Neural crest cell (in vitro differentiated cells): ENCODE measurements at places on chromosomes 11 and 22.
A peak's percentile ranks its signal among the peaks of the same experiment; 100 is the strongest.

DNA sequence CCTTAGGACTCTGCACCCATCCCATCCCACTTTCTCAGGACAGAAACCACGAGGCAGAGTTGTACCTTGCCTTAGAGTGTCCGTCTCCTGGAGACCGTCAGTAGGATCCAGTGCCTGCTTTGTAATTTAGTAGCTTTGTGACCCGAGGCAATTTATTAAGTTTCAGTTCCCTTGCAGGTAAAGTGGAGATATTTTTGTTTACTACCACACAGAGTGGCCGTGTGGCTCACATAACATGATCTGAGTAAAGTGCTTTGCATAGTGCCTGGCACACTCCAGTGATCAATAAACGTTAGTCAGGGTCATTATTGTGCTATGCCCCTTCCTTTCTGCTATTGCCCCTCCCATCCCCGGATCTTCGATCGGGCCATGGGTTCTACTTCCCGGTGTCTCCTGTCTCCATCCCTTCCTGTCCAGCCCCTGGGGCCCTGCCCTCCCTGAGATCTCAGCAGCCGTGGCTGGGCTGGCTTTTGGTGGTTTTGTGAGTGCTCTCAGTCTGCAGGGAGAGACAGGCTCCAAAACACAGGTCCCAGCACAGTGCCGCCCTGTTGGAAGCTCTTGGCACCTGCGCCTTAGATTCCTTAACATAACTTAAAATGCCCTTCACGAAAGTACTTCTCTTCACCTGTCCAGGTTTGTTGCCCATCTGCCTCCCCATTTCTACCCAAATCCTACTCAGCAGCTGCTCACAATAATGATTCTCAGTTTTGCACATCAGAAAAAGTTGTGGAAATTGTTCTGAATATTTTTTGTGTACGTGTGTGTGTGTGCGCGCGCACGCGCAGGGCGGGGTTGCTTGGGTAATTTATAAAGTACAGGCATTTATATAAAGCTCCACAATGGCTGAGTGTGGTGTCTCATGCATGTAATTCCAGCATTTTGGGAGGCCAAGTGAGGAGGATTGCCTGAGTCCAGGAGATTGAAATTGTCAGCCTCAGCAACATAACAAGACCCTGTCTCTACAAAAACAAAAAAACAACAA is 753.7 kb downstream of the NTM start:
- no peak for DNase-seq

- no peak for DNase-seq
Measured at GRCh38 chr11:44578279-44578678, 12.8 kb downstream of the CD82 start.

- DNase-seq = no peak
Measured at GRCh38 chr22:32850591-32851517, 49.3 kb downstream of the TIMP3 start.

DNA sequence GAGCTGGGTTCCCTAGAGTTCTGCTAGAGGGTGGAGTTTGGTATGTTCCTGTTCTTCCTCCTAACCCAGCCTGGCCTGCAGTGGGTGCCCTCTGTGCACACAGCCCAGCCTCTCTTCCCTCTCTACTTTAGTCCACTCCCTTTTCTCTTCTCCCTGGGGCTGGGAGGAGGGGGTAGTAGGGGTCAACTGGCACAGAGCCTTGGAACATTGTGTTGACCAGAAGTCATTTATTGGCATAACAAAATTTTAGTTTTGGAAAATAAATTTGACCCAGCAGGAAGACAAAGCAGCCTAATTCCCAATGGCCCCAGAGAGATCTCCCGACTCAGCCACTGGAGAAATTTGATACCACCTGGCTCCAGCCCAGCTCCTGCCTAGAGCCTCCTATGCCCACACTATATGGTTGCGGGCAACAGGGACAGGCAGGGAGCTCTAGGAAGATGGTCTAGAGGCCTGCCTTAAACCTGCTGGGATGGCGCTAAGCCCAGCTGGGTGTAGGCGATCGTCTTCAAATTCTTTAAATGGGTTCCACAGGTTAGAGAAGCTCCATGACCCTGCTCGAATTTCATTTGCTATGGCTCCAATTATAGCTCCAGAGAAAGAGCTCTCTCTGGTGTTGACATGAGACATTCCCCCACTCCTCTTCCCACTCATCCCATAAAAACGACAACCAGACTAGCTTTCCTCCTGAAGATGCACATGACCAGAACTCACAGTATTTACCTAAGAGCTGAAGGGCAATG is 9.9 kb downstream of the PCSK7 start:
- DNase-seq = no peak

GRCh38 chr11:6646918-6647679 is 8.5 kb downstream of the DCHS1 start:
- no peak for DNase-seq

GRCh38 chr22:49205483-49205800 is 622.2 kb downstream of the BRD1 start:
- DNase-seq = no peak

GRCh38 chr11:65849366-65849765 is 8.6 kb downstream of the CFL1 start:
- no peak for DNase-seq

DNA sequence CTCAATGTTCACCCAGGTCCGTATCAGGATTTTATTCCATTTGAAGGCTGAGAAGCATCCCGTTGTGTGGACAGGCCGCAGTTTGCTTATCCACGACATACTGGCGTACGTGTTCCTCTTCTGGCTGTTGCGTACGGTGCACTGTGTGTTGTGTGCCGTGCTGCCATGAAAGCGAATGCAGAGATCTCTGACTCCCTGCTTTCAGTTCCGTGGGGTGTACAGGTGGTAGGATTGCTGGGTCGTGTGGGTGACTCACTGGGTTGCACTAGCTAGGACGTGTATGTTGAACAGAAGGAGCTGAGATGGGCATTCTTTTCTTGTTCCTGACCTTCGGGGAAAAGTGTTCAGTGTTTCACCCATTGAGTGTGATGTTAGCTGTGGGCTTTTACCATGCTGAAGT is 10.3 kb downstream of the SELENOO start:
- DNase-seq = no peak

- DNase-seq = no peak
Measured at GRCh38 chr11:79414644-79415317, 26.0 kb downstream of the TENM4 start.

GRCh38 chr11:15843309-15843872 is 513.0 kb downstream of the SOX6 start:
- DNase-seq = peak; percentile 28

GRCh38 chr11:119599864-119600541 is 129.0 kb downstream of the NECTIN1 start:
- no peak for DNase-seq

DNA sequence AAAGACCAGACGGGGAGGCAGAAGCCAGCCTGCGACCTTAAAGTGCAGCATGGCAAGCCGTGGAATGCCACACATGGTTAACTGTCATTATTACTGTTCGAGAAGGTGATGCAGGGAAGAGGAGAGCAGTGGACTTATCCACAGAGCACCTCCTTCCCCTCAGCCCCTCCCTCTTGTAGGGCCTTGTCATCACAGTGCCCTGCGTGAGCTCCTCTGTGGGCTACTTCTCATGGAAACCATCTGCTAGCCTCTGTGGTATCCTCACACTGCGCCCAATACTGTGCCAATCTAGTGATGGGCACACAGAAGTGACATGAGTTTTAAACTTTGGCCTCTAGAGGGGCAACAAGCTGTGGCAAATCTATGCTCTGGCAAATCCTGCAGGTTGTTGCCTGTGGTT is 18.2 kb upstream of the CCDC134 start:
- DNase-seq = no peak

DNA sequence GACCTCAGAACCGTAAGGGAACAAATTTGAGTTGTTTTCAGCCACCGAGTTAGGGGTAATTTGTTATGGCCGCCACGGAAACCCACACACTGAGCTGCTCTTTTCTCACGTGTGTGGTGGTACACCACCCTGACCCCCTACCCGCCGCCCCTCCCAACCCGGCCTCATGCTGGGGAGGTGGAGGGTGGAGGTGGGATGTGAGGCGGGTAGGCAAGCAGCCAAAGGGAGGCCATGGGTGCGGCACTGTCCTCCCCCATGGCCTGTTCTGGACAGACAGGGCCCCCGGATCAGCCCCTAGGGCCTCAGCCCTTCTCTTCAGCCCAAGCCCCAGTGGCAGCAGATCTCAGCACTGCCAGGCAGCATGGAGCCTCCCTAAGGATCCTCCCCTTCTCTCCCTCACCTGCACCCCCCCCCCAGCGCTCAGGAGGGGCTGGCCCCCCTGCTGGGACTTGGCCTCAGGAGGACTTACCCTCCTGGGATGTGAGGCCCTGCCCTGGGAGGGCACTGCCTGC is 7.9 kb downstream of the PRR5 start:
- no peak for DNase-seq

DNA sequence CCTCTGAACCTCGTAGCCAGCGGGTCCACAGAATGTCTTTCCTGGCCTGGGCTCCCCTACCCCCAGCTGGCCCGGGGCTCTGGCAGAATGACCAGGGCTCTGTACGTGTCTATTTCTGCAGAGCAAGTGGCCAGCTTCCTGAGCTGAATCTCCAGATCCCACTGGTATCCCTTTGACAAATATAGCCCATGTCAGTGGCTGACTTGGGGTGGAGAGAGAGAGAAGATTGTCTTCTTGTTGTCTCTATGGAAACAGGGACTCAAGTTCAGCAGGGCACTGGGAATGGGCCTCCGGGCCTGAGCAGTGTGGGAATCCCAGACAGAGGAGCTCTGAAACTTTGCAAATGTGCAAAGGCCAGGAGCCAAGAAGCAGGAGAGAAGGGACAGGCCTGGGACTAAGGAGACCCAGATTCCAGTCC is 33.9 kb downstream of the ANO1 start:
- DNase-seq = peak; percentile 17

- DNase-seq = no peak
Measured at GRCh38 chr11:95571718-95572260, 217.8 kb downstream of the FAM76B start.

DNA sequence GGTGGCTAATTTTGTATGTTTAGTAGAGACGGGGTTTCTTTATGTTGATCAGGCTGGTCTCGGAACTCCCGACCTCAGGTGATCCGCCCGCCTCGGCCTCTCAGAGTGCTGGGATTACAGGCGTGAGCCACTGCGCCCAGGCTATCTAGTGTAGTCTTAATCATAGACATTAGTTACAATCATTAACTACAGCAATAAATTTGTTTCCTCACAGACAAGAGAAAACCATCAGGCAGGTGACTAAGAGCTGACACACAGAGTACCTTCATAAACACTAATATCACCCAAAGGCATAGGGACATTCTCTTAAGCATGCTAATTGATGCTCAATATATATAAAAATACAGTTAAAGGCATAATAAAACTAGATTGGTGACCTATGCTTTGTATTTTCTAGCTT is 19.4 kb downstream of the SDHD start:
- no peak for DNase-seq

DNA sequence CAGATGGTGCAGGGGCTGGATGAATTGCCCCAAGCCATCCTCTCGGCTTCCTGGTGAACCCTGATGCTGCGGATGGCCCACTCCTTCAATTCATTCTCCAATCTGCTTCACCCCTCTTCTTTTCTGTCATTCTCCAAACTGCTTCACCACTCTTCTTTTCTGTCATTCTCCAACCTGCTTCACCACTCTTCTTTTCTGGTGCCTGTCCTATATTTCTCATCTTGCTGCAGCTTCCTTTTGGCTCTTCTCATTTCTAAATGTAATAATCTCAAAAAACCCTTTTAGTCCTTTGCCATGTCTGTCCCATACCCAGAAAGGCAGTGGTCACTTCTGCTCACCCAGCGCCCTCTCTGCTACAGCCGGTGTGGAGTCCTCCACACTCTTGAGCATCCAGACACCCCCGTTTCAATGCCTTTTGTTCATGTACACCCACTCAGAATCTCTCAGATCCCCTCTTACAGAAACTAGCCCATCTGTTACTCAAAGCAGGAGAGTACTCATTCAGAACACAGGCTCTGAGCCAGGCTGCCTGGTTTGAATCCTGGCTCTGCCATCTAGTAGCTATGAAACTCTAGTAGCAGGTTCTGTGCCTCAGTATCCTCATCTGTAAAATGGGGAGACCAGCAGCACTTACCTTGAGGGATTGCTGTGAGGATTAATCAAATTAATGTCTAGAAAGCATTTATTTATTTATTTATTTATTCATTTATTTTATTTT is 14.9 kb downstream of the SERPIND1 start:
- no peak for DNase-seq

- no peak for DNase-seq
Measured at GRCh38 chr22:46929046-46929709, 166.7 kb downstream of the TBC1D22A start.

DNA sequence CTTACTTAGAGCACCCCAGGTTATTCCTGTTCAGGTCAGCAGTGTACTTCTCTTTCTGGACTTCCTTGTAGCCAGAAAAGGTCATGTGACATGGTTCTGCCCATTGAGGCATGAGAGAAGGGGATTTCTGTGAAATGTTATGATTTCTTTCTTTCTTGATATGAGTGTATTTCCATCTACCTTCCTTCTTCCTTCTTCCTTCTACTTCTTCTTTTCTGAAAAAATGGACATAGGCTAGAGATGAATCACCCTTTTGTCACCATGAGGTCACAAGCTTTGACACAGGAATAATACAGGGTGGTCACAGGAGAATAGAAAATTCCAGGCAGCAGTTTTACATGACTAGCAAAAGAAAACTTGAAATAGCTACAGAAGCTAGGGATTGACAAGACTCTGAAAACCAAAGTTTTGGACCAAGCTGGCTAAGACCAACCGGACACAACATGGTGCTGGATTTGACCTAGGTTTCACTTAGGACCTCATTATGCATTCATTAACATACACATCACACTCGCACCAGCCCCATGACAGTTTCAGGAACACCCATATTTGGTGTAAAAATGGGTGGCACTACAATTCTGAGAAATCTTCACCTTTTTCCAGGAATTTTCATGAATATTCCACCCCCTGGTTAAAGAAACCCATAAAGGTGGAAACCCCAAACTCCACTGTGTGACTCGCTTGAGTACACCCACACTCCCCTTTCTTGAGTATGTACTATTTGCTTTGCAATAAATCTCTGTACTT is 21.2 kb upstream of the MAP6 start:
- no peak for DNase-seq

GRCh38 chr22:49746065-49746464 is 81.6 kb downstream of the BRD1 start:
- no peak for DNase-seq

- DNase-seq = no peak
Measured at GRCh38 chr22:24540470-24540869, 14.5 kb downstream of the GUCD1 start.

GRCh38 chr22:43437871-43438475 is 26.2 kb downstream of the MPPED1 start:
- no peak for DNase-seq

GRCh38 chr11:27207025-27207650 is 155.9 kb downstream of the CCDC34 start:
- DNase-seq = no peak

DNA sequence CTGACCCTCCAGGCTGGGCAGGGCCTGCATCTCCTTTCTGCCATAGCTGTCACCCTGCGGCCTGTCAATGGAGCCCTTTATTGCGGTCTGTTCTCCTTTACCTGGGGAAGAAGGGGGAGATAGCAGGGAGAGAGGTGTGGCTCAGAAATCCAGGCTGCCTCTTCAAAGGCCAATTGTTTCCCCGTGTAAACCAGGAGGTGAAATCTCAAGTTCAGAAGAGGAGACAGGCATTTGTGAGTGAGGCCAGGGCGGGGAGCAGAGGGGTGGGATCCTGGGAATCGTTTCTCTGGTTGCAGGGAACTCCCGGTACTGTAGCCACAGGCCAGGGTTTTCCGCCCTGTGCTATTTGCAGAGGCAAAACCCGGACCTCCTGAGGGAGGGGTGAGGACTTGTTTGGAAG is 9.1 kb downstream of the DCPS start:
- DNase-seq = no peak
